ENCODE measurements at places on chromosomes 5 and 9.
A peak's percentile ranks its signal among the peaks of the same experiment; 100 is the strongest.

DNA sequence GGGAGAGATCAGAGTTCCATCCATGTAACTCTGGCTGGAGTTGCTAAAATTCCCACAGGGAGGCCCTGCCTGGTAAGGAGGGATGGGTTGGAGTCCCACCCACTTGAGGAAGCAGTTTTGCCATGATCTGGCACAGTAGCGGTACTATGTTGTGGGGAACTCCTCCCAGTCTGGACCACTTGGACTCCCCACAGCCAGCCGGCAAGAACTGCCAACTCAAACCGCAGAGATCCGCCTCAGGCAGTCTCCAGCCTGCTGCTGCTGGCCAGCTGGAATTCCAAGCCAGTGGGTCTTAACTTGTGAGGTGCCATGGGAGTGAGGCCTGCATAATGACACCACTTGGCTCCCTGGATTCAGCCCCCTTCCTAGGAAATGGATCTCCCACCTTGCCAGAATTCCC, 151.9 kb downstream of the NDUFS4 start:
- DNase-seq: no peak

- DNase-seq: no peak
Observed at GRCh38 chr5:172379481-172379880, 74.8 kb downstream of the SH3PXD2B start.

DNA sequence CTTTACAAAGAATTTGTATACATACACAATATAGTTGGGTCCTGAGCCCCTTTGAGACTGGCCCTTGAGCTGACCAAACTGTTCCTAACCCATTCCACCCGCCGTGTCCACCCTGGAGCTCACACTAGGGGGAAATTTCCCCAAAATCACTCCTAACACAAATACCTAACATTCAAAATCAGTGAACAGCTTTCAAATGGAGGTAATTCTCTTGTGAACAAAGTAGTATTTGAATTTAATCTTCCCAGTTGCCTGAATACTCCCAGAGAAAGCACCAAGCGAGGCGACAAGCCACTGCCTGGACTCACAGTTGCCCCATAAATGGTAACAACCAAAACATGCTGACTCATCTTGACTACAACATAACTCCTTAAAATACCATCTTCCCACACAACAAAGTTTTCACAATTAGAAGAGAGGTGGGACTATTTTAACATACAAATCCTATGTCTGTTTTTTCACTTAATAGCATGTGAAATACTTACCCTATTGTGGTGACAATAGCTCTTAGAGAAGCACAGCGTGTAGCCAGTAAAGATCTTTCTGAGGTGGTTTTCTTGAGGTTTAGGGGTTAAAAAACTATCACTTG, 31.7 kb upstream of the SCAMP1 start:
- DNase-seq: no peak

- no peak for DNase-seq
Observed at GRCh38 chr5:38776149-38776896, 69.5 kb upstream of the OSMR start.

DNA sequence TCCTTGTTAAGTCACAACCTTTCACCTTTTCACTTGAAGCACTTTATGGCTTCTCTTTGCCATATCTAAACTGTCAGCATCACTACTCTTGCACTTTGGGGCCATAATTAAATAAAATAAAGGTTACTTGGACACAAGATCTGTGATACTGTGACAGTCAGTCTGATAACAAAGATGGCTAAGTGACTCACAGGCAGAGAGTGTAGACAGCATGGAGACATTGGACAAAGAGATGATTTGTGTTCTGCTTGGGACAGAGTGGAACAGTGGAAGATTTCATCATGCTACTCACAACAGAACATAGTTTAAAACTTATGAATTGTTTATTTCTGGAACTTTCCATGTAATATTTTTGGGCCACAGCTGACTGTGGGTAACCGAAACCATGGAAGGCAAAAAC, 81.7 kb upstream of the SMC5 start:
- DNase-seq: no peak

DNA sequence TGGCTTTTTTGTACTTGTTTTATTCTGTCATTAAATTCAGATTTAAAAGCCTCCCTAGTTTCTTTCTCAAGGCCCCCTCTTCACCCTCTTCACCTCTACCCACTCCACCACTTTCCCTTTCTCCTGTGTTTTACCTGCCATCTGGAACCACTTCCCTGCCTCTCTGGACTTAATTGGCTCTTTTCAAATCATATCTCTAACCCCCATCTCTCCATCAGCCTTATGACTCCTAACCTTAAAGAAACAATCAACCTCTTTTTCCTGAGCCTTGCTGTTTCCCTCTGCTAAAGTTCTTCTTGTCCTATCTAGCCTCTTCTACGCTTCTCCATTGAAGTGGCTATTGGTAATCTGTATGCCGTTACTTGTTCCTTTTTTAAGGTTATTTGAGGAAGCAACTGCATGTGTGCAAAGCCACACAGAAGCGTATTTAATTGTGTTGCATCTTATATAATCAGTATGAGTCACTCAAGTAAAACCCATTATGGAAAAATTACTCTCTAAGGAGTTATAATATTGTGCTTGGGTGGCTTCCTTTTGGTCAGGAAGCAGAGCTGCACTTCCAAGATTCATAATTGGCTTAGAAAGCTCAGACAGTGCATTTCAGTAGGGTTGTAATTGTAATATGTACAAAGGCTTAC, 653.6 kb upstream of the ITGA1 start:
- DNase-seq: no peak

GRCh38 chr9:89037346-89037745, 46.1 kb downstream of the S1PR3 start:
- no peak for DNase-seq

- DNase-seq: no peak
Observed at GRCh38 chr9:86822006-86822801, 125.1 kb downstream of the GAS1 start.

DNA sequence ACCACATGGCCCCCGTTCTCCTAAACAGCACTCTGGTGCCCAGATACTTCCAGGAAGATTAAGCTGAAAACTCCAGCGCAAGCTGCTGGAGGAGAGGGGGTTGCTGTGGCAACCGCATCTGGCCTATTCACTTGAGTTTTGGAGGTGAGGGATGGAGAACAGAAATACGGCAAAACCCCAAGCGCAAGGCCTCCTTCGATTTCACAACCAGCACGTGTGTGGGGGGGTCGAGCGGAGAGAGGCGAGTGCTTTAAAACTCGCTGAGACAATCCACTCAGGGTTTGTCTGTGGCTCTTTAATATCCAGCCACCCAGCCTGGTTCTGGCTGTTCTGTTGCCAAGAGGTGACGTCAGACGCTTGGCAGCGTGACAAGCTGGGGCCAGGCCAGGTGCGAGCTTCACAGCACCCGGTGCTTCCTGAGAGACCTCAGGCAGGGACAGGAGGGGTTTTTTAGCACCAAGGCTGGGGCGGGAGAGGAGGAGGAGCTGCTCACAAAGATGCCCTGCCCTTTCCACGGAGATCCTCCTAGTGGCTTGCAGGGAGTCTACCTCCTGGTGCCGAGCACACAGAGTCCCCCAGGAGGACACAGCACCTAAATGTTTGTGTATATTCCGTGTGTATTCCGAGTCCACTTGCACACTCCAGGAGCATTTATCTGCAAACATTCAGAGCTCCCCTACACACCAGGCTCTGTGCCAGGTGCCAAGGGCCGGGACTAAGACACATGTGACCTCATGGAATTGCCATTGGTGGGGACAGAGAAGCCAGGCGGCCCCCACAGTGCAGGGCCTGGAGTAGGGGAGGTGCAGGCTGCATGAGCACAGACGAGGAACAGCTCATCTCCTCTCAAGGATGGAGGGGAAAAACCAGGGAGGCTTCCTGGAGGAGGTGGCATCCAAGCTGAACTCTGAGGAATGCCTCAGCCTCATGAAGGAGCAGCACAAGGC, 194.6 kb downstream of the OLFM1 start:
- DNase-seq: peak; percentile 46
